ENCODE measurements at places on chromosomes 12 and 14. TPM values are rescaled to one million over a fixed set of nuclear protein-coding genes. Genes with fewer than 3 reads are reported as not detected.

The MNAT1 gene
- total RNA-seq: 59.9 TPM

GRCh38 chr14:105864651-105865265 lies 338.4 kb downstream of the TMEM121 start:
- DNase-seq: peak; percentile 83

The FZD10 gene
- total RNA-seq: not detected

The FAM222A gene
- 1.5 TPM for total RNA-seq

The TMEM132C gene
- total RNA-seq: not detected

DNA sequence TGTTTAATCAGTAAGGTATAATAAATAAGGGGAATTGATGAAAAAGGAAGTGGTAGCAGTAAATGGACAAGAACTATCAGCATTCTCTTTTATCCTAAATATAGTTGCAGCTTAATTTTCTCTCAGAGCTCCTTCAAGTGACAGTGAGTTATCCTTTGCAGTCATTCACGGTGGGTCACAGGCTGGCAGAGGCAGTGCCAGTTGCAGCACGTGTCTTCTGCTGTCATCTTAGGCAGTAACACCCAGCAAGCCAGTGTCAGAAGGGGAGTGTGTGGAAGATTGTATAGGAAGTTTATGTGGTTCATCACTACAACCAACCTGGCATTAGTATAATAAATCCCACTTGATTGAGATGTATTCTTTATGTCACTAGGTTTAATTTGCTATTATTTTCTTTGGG lies 170.0 kb downstream of the CCDC91 start:
- DNase-seq: no peak

The PLBD1 gene
- 0.13 TPM for total RNA-seq

The KRT85 gene
- total RNA-seq: not detected

The CISTR gene
- total RNA-seq: not detected

DNA sequence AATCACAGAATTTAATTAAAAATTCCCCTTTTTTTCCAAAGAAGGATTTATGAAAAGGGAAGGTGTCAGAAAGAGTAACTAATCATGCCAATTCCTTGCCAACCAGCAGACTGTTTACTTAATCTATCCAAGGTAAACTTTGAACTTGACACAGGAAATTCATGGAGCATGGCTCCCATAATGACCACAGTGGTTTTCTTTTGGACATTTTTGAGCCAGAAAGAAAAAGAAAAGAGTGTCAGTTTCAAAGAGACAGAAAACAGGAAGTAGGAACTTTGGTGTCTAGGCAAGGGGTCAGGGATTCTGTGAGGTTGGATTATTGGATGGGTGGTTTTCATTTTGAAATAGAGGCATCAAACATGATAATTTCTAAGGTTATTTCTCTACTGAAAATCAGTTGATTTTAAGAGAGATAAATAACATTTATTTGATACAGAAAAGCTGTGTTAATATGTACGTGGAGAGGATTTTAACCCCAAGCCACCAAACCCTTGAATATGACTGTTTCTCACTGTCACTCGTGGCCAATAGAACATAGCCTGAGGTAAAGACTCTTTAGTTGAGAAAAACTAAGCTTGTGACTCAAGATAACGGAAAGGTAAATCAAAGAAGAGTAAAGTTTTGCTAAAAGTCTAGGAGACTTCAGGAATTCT lies 196.1 kb downstream of the TTC6 start:
- DNase-seq: no peak

The KRAS gene
- 24.3 TPM for total RNA-seq

The GPHN gene
- 18.6 TPM for total RNA-seq

DNA sequence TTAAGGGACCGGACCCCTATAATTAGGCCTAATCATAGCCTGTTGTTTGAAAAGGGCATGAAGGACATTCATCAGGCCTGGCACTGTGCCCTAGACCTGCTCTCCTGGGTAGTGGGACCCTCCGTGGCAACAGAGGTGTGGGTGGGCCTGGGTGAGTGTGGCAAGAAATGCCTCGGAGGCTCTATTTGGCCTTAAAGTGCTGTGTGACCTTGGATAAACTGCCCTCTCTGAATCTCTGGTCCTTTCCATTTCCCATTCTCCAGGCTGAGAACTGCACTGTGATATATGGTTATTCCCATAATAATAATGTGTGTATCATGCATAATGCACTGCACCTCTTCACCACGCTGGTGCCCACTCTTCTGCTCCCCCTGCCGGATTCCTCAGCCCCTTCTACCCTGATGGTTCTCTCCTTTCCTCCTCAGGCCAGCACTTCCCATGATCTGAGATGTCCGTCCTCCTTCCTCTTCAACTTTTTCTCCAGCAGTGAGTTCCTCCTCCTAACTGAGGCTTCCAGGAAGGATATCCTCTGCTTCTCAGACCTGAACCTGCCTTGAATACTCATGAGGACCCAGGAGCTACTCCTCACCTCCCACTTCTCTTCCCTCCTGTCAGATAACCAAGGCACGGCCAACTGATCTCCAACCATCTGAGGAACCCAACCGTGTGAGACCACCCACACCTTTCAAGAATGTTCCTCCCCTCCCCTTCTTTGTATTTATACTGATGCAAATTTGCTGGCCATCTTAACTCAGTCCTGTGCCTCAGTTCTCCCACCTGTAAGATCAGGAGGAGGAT lies 111.0 kb upstream of the PZP start:
- no peak for DNase-seq

DNA sequence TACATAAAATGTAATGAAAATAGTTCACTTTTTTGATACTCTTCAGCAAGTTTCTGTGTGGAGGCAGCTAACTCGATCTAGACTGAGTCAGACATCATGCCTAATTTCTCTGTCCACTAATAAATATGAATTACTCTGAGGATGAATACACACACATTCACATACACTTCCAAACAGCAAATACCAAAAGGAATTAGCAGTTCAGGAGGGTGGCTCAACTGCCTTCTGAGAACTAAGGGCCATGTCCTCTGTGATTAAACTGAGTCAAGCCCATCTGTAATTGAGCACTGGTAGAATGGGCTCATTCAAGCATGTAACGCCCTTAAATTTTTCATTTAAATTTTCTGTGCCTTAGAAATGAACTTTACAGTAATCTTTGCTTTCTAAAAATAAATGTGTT lies 242.5 kb downstream of the AKAP6 start:
- no peak for DNase-seq

- DNase-seq: no peak
These were observed 139.2 kb downstream of the SLC2A13 start for GRCh38 chr12:39966721-39967120.

- no peak for DNase-seq
These were observed 279.1 kb downstream of the BTG1 start for GRCh38 chr12:91866566-91866965.

The CSRP2 gene
- 53.7 TPM for total RNA-seq

- DNase-seq: no peak
These were observed 198.9 kb downstream of the RBM19 start for GRCh38 chr12:113766879-113767878.

DNA sequence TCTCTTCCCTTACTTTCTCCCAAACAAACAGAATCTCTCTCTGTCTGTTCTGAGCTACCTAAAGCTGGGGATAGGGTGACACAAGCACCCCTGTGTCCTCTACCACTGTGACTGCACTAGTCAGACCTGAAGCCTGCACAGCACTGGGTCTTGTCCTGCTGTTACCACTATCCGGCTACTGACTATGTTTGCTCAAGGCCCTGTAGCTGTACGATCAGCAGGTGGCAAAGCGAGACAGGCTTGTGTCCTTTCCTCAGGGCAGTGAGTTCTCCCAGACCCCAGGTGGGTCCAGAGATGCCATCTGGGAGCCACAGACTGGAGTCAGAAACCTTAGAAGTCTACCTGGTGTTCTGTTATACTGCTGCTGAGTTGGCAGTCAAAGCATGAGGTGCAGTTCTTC lies 116.4 kb downstream of the NUBPL start:
- no peak for DNase-seq

The PCBP2 gene
- total RNA-seq: 984 TPM

GRCh38 chr14:59819446-59820088 lies 51.0 kb downstream of the RTN1 start:
- no peak for DNase-seq

DNA sequence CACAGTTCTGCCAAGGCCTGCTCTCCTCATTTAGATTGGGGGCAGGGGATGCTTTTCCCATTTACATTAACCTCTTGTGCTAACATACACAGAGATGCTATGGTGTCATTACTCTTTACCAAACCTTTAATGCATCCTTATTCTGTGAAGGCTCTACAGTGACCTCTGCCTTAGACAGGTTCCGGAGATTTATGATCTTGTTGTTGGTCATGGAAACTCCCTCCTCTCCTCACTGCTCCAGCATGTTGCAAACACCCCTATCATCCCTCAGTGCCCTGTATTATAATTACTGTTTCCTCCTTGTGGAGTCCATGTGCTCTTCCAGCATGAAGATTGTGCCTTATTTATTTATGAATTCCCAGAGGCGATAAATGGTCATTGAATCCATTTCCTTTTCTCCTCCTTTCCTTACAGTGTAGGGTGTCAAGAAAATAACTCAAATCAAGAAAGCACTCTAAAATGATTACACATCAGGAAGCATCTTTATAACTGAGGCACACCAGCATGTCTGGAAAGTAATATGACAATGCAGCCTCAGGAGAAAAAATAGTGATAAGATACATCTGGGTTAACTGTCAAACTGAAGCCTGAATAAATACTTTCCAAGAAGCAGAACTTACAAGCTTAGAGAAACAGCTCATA lies 37.8 kb downstream of the RTN1 start:
- no peak for DNase-seq

The SLC6A15 gene
- not detected for total RNA-seq

The DBX2 gene
- total RNA-seq: not detected

DNA sequence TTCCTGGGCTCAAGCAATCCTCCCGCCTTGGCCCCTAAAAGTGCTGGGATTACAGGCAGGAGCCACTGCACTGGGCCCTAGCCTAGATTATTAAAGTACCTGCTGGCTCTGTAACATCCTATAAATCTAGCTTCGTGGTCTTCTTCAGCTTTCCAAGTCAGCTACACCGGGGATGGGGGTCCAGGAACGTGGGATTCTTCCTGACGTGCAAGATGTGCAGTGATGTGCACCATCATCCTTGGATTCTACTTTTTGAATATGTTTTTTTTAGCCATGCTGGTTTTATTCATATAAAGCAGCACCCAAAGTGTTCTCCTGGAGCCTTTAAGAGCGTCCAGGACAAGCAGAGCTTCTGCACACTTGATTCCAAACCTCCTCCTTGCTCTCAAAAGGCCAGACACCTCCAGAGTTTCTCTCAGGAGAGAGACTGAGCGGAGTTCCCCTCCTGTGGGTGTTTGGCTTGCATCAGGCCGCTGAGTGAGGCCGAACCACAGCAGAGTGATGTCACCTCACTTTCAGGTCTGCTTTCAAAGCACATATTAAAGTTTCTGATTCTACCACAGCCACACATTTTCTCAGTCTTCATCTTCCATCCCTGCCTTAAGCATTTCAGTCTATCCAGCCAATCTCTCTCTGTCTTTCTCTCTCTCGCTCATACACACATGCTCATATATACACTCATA lies 33.4 kb downstream of the VCPKMT start:
- no peak for DNase-seq

- peak; percentile 30 for DNase-seq
These were observed 18.1 kb upstream of the SGPP1 start for GRCh38 chr14:63745858-63746425.

The ST8SIA1 gene
- total RNA-seq: 3.6 TPM

The INHBE gene
- 1.3 TPM for total RNA-seq

The SLC25A47 gene
- total RNA-seq: not detected

GRCh38 chr12:67740711-67741110 lies 92.2 kb downstream of the DYRK2 start:
- DNase-seq: no peak

GRCh38 chr12:108318472-108319275 lies 20.4 kb downstream of the CMKLR1 start:
- no peak for DNase-seq

DNA sequence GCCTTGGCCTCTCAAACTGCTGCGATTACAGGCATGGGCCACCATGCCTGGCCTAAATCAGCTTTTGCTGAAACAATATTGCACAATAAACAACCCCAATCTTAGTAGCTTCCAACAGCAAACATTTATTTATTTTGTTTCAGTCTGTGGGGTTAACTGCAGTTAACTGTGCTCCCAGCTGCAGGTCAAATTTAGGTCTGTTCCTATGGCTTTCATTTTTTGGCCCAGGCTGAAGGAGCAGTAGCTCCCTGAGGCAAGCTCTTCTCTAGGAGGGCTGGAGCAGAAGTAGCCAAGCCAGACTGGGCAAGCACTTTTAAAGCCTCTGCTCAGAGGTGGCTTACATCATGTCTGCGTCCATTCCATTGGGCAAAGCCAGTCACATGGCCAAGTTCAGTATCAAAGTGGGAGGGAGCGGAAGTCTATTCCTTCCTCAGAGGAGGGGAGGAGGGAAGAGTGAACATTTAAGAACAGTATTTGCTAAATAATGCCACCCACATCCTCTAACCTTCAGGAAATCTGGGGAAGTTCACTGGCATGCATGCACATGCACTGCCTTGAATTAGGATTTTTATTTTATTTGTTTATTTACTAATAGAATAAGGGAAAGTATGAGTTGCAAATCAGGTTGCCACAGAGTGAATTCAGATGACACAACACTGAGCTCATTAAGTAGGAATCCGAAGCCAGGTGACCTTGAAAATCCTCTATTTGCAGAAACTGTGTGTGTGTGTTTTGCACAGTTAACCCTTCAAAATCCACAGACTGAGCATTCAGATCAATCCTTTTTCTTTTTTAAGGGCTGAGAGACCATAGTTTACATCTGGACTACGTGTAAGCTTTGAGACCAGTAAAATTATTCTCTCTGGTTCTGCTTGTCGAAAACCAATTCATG lies 122.0 kb upstream of the SEL1L start:
- no peak for DNase-seq

GRCh38 chr12:13727707-13728195 lies 253.7 kb downstream of the GRIN2B start:
- no peak for DNase-seq

The KRT77 gene
- total RNA-seq: not detected

GRCh38 chr12:39892146-39892545 lies 213.7 kb downstream of the SLC2A13 start:
- DNase-seq: no peak

DNA sequence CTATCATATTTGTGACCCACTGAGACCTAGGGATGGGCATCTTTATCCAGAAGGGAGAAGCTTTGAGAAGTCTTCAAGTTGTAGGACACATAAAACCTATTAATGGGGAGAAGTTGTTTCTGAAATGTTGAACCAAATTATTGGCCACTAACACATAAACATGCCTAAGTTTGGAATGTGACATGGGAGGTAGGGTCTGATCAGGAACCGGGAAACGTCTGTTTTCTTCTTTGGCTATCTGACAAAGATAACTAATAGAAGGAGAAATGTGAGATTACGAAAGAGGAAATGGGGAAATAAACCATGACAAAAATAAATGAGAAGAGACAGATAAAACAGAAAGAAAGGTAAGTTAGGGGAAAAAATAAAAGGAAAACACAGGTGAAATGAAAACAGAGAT lies 425.2 kb downstream of the EGLN3 start:
- DNase-seq: no peak

The PXMP2 gene
- total RNA-seq: 25.6 TPM

- no peak for DNase-seq
These were observed 98.2 kb downstream of the GLT1D1 start for GRCh38 chr12:128951448-128951847.

The OTOGL gene
- total RNA-seq: 0.21 TPM

The TTC8 gene
- total RNA-seq: 26.8 TPM

GRCh38 chr12:88575361-88575970 lies 4.8 kb downstream of the KITLG start:
- no peak for DNase-seq

Data from osteocyte (in vitro differentiated cells).